H1 (cell line): ENCODE measurements at places on chromosomes 16 and 17. TPM values are rescaled to one million over a fixed set of nuclear protein-coding genes. Genes with fewer than 3 reads are reported as not detected.

- H3K27me3 ChIP-seq: no peaks in the 10 kb centered on the region
- peaks cover 3% of the 10 kb centered on the region; the same call in 1 of the 2 replicates for H3K4me1 ChIP-seq
- DNase-seq: peak; percentile 78
- H3K4me3 ChIP-seq: peak overlapping the region; percentile 94
- H3K27ac ChIP-seq: peak overlapping the region; percentile 72; the same call in 1 of the 2 replicates
- no peaks in the 10 kb centered on the region for H3K36me3 ChIP-seq
Observed at GRCh38 chr17:48100591-48101011, 677 bp downstream of the CBX1 start.

GRCh38 chr16:17483351-17483750, 12.6 kb upstream of the XYLT1 start:
- no peaks in the 10 kb centered on the region for H3K27me3 ChIP-seq
- no peaks in the 10 kb centered on the region for H3K36me3 ChIP-seq
- no peaks in the 10 kb centered on the region for H3K4me1 ChIP-seq

DNA sequence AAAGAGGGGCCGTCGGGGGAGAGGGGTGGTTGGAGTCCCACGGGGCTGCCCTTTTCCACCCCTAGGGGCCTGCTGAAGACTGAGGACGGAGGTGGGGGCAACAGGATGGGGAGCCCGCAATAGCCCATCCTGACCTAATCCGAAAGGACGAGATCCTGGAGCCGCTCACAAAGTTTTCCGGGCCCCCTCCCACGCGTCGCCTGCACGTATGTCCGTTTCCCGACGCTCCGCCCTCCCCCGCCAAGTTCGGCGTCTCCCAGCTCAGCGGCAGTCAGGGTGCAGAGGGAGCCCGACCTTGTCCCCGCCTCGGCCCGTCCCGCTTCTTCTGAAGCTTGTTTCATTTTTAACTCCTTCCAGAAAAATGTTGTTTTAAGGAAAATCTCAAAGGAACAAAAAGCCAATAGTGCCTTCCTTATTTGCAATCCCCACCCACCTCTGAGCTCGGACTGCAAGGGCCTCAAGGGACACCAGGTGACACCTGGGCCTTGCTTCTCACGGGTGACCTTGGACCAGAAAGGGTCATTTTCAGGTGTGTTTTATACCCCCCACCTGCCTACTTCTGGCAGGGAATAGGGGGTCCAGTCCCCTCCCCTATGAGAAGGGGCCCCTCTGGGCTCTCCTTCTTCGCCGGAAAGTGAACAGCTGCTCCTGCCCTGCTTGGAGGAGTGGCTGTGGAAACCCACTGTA, 3.4 kb upstream of the ZNF423 start:
- peak overlapping the region; percentile 37 for H3K4me3 ChIP-seq
- H3K4me1 ChIP-seq: peaks cover 3% of the 10 kb centered on the region
- peaks cover 28% of the 10 kb centered on the region for H3K27me3 ChIP-seq
- H3K27ac ChIP-seq: no peak overlapping the region
- H3K36me3 ChIP-seq: no peaks in the 10 kb centered on the region
- no peak for DNase-seq

- H3K27ac ChIP-seq: no peak overlapping the region
- H3K4me3 ChIP-seq: no peak overlapping the region
- DNase-seq: no peak
- H3K27me3 ChIP-seq: no peaks in the 10 kb centered on the region
Observed at GRCh38 chr16:70681382-70682238, 4.2 kb downstream of the MTSS2 start.

The KRTAP3-1 gene
- not detected in 2 replicates for polyA plus RNA-seq

The ZNF200 gene
- polyA plus RNA-seq: 2.7 and 3.0 TPM in 2 replicates

The CNTD1 gene
- 0.08 TPM in 1 of 2 replicates, not detected in the other for polyA plus RNA-seq

The KRTAP4-6 gene
- polyA plus RNA-seq: not detected in 2 replicates
